NCI-H1417 treated with DMSO at 0.1 percent for 48 hours (cell line): ENCODE measurements at places on chromosomes 16 and 17.

DNA sequence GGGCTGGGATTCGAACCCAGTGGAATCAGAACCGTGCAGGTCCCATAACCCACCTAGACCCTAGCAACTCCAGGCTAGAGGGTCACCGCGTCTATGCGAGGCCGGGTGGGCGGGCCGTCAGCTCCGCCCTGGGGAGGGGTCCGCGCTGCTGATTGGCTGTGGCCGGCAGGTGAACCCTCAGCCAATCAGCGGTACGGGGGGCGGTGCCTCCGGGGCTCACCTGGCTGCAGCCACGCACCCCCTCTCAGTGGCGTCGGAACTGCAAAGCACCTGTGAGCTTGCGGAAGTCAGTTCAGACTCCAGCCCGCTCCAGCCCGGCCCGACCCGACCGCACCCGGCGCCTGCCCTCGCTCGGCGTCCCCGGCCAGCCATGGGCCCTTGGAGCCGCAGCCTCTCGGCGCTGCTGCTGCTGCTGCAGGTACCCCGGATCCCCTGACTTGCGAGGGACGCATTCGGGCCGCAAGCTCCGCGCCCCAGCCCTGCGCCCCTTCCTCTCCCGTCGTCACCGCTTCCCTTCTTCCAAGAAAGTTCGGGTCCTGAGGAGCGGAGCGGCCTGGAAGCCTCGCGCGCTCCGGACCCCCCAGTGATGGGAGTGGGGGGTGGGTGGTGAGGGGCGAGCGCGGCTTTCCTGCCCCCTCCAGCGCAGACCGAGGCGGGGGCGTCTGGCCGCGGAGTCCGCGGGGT, at the start of gene CDH1:
Gene CDH1 (plus strand): TSS at position 247 of the 684 bp plus-strand sequence. CDS start 124 bp downstream, at position 371.
- DNase-seq = no peak

- no peak for DNase-seq
Measured at GRCh38 chr17:2704890-2705248, 6.7 kb downstream of the CLUH start.

DNA sequence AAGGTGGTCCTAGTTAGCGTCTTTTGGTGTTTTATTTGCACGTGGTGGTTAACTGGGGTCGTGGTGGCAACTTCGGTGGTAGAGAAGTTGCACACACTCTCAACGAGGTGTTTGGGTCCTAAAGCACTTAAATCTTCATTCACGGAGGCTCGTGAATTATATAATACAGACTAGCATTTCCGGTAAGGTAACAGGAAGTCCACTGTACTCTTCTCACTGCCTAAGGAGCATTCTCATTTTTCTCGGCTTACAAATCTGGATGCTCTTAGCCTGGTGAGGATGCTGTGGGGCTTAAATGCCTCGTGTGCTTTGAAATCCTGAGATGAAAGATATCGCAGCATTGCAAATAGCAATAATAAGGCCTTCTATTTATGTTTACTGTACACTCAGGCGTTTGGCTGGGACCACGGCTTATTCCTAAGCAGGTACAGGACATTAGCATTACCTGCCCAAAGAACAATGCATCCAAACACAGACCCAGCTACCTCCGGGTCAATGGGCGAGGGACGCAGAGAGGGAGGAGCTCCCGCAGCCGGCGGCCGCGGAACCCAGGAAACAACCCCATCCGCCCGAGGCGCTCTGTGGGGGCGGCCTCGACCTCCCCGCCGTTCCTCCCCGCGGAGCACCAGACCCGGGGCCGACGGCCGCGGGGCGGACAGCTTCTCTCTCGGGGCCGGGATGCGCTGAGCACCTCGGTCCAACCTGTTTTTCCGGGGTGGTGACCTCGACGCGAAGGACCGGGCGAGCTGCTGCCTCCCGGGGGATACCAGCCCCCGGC, 856 bp downstream of the DNAJA2 start:
- no peak for DNase-seq

DNA sequence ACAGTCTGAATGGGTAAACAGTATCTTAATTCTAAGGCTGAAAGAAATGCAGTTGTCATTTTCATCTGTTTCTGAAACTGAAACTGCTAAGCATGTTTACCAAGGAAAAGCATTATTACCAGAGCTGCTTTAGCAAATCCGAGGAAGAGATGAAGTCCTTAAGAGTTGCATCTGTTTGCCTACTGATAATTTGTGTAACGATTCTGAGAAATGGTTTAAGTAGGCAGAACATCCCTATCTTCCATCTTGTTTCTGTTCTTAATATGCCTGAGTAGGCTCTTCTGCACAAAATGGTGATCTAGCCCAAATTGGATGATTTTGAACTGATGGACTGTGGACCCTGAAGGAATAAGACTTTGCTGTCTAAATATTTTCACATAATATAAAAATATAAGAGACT, 34.9 kb downstream of the NUP93 start:
- DNase-seq = no peak

GRCh38 chr17:13728781-13729180, 127.1 kb upstream of the HS3ST3A1 start:
- DNase-seq = no peak
